ENCODE measurements at places on chromosomes 7 and 10.

GRCh38 chr7:129798616-129799349 is 154.0 kb downstream of the UBE2H start:
- DNase-seq: no peak

DNA sequence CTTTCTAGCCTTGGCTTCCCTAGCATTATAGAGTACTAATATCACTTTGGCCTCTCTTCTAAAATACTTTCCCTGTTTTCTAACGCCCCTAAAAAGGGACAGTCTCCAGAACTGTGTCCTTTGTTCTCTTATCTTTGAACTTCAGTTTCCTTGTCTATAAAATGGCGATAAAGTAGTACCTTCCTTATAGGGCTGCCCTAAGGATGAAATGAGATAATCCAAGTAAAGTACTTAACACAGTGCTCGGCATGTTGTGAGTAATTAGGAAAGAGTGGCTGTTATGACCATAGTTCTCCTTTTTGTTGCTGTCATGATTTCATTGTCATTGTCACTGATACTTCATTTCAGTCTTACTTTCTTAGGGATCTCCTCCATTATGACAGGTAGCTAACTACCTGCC is 114.7 kb downstream of the EXOC4 start:
- DNase-seq: no peak

DNA sequence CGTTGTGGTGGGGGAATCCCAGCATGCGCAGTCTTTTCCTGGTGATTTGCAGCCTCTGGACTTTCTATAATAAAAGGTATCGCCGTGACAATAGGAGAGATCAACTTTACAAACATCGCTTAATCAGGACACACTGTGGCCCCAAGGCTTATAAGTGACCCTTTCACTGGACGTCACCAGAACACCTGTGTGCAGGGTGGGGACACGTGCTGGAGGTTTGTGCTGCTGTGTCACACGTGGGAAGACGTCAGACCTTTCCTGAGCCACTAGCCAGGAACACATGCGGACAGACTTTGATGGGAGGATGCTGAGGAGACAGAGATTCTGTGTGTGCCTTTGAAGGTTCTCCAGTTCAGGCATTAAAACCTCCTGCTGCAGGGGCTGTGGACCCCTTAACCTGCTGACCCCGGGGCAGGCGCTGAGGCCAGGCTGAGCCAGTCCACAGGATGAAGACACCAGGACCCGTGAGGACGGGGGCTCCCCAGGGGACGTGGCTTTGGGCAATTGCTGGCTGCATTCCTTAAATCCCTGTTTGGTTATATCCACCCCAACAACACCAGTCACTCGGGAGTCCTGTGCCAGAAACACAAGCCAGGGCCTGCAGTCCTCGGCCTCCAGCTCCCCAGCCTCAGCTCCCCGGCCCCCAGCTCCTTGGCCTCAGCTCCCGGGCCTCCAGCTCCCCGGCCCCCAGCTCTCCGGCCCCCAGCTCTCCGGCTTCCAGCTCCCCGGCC is 183.4 kb downstream of the PTPRN2 start:
- DNase-seq: no peak

GRCh38 chr7:102395873-102396709 is at the start of gene PRKRIP1:
TSS of gene PRKRIP1 (plus strand) at chr7:102396363. CDS start at chr7:102396412, 49 bp downstream.
- peak; percentile 77 for DNase-seq

GRCh38 chr7:79555571-79555970 is 102.1 kb upstream of the MAGI2 start:
- no peak for DNase-seq

DNA sequence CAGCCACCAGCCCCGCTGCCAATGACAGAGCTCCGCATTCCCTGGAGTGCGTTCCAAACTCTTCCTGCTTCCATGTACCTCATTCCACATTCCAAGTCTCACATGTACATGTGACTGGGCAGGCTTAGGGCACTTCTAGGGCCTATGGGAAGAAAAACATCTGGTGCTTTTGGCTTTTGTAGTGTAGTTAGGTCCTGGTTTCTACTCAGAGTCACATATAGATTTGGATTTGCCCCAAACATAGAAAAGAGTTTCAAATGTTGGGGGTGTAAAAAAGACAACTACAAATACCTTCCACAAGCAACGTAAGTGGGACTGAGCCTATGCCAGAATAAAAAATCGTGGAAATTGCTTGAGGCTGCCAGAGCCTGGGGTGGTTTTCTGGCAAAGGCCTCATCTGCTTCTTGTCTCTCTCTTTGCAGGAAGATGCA is 84.1 kb downstream of the ZNF467 start:
- no peak for DNase-seq

DNA sequence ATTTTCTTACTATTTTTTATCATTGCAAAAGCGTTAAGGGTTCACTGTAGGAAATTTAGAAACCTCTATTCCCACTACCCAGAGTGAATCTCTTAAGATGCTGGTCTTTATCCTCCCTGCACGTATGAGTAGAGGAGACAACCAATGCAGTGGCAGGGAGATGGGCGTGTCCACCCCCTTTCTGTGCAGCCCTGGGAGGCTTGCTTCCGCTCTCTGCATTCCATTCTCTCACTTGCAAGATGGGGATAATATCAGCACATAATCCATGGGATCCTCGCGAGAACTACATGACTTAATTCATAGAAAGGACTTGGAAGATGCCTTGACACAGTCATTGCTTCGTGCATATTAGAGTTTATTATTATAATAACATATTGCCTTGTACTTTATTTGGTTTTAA is 196.2 kb downstream of the KLF6 start:
- no peak for DNase-seq

GRCh38 chr7:33921216-33921938 is 16.0 kb downstream of the BMPER start:
- no peak for DNase-seq

Data from activated CD4-positive, CD25-positive, alpha-beta regulatory T cell treated with anti-CD3 and anti-CD28 coated beads, Interleukin-2, amount 50 U/mL, for 16 hours (primary cell).